ENCODE measurements at places on chromosomes 6 and 20.
A peak's percentile ranks its signal among the peaks of the same experiment; 100 is the strongest.

DNA sequence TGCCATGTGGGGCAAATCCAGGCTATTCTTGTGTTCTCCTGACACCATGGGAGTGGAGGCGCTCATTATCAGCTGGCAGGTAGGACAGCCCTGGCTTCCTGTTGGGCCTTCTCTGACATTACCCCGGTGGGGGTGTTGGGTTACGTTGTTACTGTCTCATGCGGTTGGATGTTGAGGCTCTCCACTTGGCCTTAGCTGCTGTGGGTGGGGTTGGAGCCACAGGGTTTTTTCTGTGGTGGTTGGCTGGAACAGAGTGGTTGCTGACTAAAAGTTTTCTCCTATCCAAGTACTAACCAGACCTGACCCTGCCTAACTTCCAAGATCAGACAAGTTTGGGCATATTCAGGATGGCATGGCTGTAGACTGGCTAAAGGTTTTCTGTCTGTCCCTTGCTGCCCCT, 20.2 kb downstream of the RIPK1 start:
- no peak for DNase-seq

- DNase-seq: no peak
Measured at GRCh38 chr6:109488001-109488400, 5.0 kb upstream of the ZBTB24 start.

DNA sequence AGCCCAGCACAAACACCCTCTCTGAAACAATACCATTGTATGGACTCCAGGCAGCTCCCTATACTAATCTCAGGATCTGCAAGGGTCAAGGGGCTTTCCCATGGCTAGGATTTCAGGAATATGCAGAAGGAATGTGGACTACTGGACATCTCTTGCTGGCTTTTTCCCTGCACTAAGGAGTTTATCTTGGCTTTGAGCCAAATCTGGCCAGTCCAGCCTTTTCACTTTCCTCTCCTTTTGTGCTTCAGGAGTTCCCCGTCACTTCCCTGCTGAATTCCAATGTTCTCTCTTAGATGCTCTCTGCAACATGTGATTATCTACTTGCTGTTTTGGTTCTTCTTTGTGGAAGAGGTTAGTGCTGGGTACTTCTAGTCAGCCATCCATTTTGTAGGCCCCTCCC, 568.2 kb downstream of the HDGFL1 start:
- no peak for DNase-seq

DNA sequence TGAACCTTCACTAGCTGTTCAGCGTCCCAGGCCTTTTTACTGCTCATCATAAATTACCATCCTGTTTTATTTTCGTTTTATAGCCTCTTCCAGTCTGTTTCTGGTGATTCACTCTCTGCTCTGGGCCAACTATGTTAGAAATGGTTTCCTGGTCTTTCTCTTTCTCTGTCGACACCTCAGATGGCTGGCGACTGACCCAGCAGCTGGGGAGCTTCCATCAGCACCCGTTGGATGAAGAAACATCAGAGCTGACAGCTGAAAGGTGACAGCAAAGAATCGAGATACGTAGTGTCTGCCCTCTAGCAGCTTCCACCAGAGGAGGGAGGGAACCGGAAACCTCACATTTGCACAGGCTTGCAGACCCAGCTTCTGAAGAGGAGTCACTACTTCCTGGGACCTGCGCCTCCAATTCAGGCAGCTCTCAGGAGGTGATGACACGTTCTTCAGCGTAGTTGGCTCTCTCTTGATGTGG, 82.9 kb upstream of the MLN start:
- no peak for DNase-seq

DNA sequence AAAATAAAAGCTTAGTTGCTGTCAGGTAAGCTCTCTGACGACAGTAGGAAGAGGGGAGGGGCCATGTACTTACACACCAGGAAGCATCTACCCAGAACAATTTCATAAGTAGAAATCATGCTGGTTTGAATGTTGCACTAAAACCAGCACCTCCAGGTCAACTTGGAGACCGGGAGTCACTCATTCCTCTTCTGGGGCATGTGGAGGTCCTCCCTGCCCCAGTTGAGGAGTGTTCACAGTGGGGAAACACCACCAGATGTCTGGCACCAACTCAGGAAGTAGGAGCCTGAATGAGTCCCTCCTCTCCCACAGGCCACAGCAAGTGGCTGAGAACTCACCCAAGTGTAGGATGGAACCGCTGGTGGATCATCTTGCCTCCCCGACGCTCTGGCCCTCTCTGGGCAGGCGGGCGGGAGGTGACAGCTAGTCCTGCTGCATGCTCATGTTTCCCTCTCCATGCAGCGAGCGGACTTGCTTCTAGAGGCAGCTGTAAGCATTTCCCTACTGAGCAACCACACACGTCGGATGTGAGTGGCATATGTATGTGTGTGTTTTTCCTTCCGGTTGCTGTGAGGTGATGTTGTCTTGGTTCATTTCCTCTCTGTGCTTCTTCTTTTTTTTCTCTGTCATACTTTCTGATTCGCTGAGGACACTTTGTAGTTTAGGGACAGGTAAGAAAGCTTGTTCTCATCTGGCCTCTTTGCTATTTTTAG, 149.5 kb upstream of the NEDD9 start:
- peak; percentile 39 for DNase-seq

DNA sequence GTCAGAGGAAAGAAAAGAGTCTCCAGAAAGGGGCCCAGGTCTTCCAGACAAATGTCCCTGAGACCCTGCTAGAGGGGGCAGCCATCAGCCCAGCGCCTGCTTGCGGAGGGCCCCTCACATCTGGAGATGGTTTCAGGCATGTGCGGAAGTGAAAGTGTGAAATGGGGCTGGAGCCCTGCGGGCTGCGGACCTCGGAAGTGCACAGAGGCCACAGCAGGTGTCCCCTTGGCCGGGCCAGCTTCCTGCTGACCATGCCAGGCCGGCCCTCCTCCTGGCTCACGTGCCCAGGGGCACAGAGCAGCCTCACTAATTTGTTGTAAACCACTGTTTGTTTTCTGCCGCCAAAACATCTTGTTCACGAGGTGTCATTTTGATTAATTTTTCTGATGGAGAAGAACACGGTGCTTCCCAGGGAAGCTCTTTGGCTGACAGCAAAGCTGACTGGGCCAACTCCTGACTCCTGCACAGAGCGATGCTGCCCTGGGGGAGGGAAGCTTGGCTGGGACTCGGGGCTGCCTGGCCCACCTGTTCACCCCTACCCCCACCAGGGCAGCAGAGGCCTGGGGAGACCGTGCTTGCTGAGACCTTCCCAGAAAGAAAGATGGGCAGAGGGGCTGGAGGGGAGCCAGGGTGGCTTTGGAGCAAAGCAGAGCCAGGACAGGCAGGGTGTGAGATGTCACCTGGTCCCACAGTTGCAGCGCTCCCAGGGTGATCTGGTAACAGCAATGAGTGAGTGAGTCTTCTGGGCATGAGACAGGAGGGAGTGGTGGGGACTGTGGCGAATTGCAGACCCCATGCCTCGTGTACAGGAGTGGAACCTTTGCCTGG, 54.2 kb downstream of the BCAS4 start:
- no peak for DNase-seq

- DNase-seq: no peak
Measured at GRCh38 chr6:139017227-139017626, 11.3 kb upstream of the ABRACL start.

DNA sequence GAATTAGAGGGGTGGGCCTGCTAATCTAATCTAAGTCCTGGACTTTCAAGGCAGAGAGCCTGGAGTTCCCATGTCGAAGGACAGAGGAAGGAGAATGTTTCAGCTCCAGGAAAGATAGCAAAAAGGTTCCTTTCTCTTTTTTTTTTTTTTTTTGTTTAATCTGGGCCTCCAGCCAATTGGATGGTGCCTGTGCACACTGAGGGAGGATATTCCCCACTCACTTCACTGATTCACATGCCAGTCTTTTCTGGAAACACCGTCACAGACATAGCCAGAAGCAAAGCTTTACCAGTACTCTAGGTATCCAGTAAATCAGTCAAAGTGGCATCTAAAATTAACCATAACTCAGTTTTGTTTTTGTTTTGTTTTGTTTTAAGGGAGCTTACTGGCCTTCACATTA, 721.1 kb downstream of the TENT5A start:
- DNase-seq: no peak

DNA sequence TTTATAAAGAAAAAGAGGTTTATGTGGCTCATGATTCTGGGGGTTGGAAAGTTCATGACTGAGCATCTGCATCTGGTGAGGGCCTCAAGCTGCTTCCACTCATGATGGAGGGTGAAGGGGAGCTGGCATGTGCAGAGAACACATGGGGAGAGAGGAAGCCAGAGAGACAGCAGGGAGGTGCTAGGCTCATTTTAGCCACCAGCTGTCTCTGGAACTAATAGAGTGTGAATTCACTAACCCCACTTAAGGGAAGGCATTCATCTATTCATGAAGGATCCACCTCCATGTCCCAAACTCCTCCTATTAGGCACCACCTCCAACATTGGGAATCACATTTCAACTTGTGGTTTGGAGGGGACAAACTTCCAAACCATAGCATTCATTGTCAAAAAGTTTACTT, 137.3 kb upstream of the PMEPA1 start:
- no peak for DNase-seq

- DNase-seq: peak; percentile 44
Measured at GRCh38 chr20:25081065-25081729, 744 bp downstream of the VSX1 start.

DNA sequence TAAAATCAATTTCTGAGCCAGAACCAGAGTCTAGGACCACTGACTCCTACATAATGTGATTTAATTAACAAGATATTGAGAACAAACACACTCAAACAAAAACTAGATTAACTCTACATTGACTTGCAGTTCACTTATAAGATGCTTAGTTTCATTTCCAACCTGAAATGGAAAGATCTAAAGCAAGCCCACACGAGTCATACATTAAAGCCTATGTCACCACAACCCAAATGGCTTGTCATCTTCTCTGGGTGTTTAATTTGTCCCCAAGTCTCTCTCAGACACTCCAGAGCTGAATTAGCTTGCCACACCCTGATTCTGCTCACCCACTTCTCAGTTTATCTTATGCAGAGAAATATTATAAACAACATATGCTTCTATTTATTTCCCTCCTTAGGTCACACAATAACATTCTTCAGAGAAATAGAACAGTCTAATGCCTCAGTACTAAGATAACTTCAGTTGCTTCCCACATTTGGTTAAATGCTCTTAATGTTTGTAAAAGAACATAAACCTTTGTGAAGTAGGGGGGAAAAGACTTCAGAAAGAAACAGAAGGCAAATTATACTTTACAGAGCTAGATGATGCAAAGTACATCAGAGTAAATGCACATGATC, 8.8 kb upstream of the FBXO30 start:
- no peak for DNase-seq

GRCh38 chr6:126063512-126064146, 77.3 kb downstream of the TRMT11 start:
- DNase-seq: no peak

- no peak for DNase-seq
Measured at GRCh38 chr6:148500402-148500801, 157.8 kb downstream of the SASH1 start.

GRCh38 chr20:58995461-58996225, 11.4 kb downstream of the CTSZ start:
- no peak for DNase-seq

DNA sequence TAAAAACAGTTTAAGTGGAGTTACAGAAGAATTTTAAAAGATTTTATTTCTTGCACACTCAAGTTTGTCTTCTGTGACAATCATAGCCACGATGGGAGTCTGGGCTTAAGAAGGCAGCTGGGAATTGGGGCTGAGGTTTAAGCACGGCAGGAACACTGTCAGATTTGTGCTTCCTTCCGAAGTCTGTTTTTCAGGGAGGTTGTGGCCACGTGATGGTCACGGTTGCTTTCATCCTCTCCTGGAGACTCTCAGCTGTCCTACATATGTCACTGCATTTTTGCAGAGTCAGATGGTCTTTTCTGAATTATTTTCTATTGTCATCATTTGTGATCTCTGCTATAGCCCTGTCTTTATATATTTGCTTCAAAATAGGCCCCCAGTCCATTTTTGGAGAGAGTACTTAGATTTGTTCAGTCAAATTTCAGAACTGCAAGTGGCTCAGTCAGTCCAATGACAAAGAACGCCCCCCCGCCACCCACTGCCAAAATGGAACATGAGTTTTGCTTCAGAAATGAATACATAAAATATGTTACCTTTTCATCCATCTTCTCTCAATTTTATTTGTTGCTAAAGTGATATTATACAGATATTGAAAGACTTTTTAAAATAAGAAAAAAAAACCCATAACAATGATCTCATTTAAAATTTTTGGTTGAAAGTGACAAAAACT, 111.8 kb upstream of the ZFP64 start:
- DNase-seq: peak; percentile 44

DNA sequence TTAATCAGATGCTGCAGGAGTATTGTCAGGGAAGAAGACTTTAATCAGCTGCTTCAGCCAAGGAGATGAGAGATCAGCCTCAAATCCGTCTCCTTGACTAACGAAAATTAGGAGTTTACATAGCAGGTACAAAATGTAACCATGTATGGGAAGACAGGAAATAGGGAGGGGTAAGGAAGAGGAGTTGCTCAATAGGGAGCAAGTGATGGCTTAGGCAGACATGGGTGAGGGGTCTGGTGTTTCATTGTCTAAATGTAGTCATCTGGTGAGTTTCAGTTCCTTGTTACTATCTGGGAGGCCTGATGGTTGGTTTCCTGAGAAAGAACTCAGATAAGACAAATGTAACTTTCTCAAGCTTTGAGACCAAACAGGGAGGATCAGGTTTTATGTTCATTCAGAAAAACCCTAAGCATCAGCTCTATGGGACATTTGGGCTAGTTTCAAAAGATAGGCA, 217.3 kb upstream of the SULF2 start:
- no peak for DNase-seq

DNA sequence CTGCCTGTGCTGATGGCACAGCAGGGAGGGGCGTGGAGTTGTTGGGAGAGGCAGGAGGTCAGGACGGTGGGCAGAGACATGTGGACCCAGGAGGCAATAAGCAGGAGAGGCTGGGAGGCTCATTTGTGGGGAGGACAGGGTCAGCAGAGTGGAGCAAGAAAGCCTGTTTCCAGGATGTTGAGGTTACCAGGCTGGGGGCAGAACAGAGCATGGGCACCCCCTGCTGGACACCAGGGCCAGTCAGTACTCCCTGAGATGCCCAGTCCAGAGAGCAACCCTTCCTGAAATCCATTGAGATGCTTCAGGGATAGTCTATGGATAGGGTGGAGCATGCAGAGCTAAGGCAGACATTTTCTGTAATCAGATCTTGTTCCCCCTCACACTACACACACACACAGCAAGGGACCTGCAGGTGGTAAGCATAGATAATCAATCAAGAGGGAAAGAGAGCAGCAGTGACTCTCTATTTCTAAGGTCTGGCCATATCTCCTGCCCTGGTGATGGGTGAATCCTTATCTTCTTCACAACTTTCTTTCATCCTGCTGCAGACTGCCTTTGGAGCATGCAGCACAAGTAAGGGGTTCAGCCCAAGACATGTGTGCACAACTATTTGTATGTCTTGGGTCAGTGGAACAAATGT, 41.7 kb downstream of the MOCS1 start:
- DNase-seq: no peak

GRCh38 chr6:4999586-4999985, 4.3 kb downstream of the RPP40 start:
- DNase-seq: no peak

DNA sequence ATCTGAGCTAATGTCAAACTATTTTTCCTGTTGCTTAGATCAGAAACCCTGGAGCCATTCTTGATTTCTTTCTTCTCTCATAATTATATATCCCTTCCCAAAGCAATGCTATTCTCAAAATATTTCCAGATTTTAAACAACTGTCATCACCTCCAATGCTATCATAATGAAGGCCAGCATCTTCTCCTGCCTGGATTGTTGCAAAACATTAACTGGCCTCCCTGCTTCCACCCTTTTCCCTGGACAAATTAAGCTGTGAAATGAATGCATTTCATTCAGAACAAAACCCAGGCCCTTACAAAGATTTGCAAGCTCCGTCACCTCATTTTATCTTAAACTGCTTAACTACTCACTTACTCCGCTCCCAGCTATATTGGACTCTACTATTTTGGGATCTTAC, 535.3 kb upstream of the HS3ST5 start:
- no peak for DNase-seq

- DNase-seq: no peak
Measured at GRCh38 chr6:137104926-137105325, 60.2 kb upstream of the IL20RA start.

All from stimulated activated CD4-positive, alpha-beta T cell treated with anti-CD3 and anti-CD28 coated beads, Interleukin-12 subunit alpha, Interleukin-12 subunit beta, amount 100 ng/mL, for 4 hours (primary cell).